Stimulated activated CD8-positive, alpha-beta memory T cell treated with anti-CD3 and anti-CD28 coated beads, Interleukin-4, amount 100 ng/mL, for 48 hours (primary cell): ENCODE measurements at places on chromosomes 2 and 18.

DNA sequence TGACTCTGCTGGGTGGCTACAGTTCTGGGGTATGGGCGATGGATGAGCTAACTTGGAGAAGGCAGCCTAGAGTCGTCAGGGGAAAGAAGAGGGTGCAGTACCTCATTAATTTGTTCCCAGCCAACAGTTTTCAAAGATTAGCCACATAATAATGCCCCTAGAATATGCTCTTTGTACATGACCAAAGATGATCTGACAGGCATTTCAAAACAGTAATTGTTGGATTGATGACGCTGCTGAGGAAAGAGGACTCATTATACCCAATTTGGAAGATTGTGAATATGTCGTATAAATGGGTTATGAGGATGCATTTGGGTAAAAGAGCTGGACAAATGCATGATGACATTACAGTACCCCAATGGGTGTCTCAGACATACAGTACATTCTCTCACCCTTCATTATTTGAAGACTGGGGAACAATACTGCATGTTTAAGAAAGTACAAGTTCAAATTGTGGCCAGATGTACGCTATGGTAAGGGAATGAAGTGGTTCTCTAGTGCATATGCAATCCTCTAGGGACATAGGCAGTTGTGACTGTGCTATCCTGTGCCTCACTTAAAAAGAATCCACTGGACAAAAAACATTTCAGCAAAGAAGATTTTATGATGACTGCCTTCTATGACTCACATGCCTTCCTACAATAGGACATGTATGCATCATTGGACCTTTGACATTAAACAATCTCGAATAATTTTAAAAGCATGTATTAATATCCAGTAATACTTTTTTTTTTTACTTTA lies 233.2 kb downstream of the CNTNAP5 start:
- DNase-seq = no peak

GRCh38 chr2:26770986-26771586 lies 7.0 kb downstream of the SLC35F6 start:
- peak; percentile 52 for DNase-seq

DNA sequence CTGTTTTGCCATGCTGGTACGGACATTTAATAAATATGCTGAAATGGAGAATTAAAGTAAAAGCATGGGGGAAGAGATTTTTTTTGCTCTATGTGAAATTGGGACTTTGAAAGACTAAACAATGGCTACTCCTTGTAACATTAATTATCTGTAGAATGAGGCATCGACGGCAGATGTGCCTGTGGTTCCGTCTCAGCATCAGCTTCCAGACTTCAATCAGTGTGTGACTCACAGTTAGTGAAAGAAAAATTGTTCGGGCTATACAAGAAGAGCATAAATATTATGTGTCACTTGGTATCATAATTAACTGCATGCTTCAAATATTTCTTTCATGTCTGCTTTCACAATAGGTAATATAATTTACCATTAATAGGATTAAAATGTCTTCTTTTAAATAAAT lies 117.0 kb upstream of the SMIM21 start:
- no peak for DNase-seq

- no peak for DNase-seq
These were observed 415.0 kb downstream of the CPS1 start for GRCh38 chr2:210971431-210971830.

GRCh38 chr18:13660510-13660909 lies 65.8 kb downstream of the FAM210A start:
- DNase-seq = no peak

DNA sequence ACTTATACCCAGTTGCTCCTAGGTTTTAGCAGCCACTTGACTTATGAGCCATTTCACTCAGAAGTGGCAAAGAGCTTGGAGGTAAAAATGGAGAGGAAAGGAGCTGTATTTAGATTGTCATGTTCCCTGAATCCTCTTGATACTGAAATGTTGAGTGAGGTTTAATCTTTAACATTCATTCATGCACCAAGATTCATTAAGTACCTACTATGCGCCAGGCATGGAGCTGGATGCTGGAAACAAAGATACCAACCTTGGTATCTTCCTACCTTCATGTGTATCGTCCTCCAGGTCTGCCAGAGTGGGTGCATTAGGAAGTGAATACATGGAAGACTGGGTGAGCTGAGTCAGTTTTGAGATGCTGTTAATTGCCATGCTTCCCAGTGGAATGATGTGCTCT lies 23.7 kb downstream of the TPGS2 start:
- no peak for DNase-seq

- DNase-seq = no peak
These were observed 342.1 kb downstream of the KIAA1328 start for GRCh38 chr18:37170984-37171383.

- DNase-seq = no peak
These were observed 123.6 kb downstream of the LPIN1 start for GRCh38 chr2:11870064-11870463.

- DNase-seq = no peak
These were observed 206.1 kb upstream of the CDH7 start for GRCh38 chr18:65544701-65545100.

GRCh38 chr2:168312036-168312822 lies 64.8 kb upstream of the STK39 start:
- DNase-seq = no peak

- DNase-seq = no peak
These were observed 17.7 kb downstream of the MAP2 start for GRCh38 chr2:209441541-209441940.

- no peak for DNase-seq
These were observed 60.7 kb downstream of the TNS1 start for GRCh38 chr2:217941886-217942728.

DNA sequence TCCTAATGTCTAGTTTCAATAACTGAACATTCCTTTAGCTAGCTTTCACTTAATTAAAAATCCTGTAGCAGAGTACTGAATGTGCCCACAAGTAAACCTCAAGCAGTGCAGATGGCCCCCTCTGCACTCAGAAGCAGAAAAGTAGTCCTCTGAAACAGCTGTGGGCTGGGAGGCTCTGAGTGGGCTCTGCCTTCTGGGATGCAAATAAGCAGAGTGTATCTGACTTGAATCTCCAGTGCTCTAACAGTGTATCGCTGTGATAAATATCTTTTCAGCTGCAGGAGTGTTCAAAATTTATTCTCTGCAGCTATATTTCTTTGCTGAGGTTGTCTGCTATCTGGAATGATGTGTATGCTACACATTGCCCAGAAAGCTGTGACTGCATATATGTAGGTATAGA lies 44.8 kb upstream of the SYT4 start:
- no peak for DNase-seq

DNA sequence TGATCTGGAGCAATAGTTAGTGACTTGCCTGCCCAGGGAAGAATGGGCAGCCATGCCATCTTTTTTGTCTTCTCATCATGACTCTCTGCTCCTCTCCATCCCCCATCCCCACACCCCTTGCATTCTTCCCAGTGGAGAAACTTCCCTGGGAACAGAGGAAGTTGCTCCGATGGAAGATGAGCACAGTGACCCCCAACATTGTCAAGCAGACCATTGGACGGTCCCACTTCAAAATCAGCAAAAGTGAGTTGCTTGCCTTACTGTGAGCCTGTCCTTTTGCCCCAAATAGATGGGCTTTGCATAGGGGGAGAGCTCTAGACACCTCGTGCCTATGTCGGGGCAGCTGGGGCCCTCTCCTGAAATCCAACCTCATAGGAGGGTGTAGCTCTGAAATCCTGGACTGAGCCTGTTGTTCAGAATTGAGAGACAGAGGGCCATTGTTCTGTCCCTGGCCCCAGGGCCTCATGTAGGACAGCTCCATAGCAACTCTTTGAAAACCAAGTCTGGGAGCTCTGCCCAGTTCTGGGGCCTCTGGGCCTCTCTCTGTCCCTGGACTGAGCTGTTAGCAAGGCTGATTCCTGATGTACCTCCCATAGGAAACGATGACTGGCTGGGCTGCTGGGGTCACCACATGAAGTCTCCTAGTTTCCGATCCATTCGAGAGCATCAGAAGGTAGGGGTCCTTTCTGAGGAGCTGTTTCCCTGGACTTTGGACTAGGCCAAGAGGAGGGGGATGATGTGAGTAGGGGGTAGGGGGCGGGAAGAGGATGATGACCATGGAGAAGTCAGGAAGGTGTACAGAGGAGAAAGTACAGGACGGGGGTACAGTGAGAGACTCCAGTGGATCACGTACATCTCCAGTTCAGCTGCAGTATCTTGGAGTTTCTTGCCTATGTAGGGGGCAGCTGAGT lies 35.2 kb downstream of the TTLL4 start:
- DNase-seq = no peak

DNA sequence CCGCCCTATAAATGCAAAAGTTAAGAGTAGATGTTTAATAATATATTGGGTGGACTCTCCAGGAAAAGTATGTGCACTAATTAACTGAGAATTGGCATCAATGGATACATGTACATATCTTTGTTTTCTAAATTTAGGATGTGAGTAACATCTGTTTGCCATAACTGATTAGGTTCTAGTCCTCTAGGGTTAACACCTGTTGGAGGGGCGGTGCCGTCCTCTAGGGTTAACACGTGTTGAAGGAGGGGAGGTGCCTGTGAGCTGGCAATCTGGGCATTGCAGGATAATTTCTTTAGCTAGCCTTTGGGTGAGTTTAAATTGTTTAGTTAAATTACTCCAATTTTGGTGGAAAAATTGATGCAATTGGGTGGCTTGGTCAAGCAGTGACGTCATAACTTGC lies 30.9 kb downstream of the HTR2B start:
- DNase-seq = no peak

DNA sequence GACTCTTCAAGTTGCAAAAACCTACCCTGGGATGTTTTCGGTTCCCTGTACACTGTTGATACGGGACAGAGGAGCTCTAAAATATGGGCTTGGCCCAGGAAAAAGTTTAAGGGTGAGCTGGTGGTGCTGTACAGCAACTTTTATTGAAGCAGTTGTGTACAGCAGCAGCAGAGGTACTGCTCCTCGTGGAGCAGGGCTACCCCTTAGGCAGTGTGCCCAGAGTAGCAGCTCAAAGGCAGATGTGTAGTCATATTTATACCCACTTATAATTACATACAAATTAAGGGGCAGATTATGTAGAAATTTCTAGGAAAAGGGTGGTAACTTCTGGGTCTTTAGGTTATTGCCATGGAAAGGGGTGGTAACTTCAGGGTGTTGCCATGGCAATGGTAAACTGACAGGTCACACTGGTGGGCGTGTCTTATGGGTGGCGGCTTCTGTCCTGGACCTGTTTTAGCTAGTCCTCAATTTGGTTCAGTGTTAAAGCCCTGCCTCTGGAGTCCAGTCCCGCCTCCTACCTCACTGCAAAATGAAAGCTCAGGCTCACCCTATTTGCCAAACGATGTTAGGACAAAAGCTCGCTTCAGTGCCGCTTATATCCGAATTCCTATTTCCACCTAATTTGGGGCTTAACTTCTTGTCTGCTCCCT lies 203.2 kb downstream of the ETAA1 start:
- DNase-seq = no peak

DNA sequence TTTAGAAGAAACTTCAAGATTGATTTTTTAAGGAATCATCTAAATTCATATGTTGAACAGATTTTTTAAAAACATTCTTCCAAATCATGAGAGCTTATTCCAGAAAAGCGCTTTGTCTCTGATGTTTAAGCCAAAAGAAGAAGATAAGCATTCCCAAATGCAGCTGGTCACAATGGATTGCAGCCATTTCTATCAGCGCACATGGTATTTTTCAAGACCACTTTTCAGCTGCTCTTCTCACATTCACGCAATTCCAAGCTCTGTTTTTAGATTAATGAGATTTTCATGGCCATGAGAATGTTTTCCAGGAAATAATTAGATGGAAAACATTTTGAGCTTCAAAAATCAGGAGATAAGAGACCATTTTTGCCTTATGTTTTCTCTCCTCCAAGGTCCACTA lies 8.7 kb downstream of the OSBPL1A start:
- no peak for DNase-seq

DNA sequence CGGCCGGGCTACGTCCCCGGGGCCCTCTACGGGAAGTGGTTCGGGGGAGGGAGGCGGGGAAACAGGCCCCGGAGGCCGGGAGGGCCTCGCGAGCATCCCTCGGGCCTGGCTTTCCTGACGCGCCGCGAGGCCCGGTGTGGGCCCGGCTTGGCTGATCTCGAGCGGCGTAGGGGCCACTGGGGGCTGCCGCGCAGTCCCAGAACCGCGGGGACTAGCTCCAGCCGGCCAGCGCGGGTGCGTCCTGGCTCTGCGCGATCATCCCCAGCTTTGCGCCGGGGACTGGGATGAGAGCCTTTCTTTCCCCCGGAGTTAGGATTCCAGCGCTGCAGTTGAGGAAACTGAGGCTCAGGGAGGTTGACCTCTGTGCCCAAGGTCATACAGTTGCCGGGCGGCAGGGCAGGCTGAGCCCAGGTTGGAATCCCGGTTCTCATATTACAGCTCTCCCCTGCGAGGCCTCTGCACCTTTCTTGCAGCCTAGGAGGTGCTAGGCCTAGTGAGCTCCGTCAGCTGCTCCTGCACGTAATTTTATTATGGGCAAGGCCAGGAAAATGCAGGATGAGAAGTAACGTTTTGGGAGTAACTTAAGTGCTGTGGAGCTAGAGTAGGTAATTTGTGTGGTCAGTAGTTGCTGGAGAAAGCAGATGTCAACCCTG lies 501 bp downstream of the LPIN1 start:
- DNase-seq = peak; percentile 42

DNA sequence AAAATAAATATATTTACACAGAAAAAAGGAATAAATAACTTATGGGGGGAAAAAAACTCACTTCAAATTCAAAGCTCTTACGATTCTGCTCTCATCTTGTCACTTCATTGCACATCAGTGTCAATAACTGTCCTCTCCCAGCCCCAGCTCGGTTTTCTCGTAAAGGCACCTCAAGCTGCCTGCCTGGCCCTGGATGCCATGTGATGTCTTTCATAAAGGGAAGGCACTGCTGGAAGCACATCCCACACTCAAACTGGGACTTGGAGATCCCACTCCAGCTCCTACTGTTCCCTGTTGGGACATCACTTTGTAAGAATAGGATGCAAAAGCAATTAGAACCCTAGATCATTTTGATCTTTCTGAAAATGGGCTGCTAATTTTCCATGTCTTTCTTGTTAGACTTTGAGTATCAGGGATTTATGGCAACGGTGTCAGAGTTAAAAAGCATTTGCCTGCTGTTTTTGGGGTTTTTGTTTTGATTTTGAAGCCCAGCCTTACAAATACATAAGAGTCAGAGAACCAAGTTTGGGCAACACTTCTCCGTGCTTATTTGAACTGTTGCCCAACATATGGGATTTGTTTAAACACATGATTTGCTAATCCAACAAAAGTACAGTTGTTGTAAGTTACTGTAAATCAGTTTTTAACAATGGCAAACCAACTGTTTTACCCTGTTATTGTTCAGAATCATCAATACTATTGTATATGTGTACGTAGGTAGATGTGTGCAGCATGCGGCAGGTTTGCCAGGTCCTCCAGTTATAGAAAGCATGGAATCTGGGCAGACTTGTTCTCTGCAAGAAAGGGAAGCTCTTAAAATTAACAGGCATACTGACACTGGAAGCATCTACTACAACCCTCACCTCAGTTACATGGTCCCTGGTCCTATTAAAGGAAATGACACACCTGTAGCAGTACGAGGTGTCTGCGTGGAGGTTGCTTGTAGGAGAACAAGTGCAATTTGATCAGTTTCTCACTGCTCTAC lies 20.6 kb downstream of the SERTAD2 start:
- DNase-seq = no peak

- no peak for DNase-seq
These were observed 242.1 kb downstream of the SEPTIN10 start for GRCh38 chr2:109371481-109372170.

- DNase-seq = no peak
These were observed 182.5 kb downstream of the TMX3 start for GRCh38 chr18:68532328-68532885.

GRCh38 chr18:22342625-22343024 lies 75.1 kb downstream of the CTAGE1 start:
- DNase-seq = peak; percentile 49
